ENCODE measurements at places on chromosomes 6 and 20.

- DNase-seq: no peak
These were observed 147.6 kb downstream of the SYNDIG1 start for GRCh38 chr20:24617080-24617432.

DNA sequence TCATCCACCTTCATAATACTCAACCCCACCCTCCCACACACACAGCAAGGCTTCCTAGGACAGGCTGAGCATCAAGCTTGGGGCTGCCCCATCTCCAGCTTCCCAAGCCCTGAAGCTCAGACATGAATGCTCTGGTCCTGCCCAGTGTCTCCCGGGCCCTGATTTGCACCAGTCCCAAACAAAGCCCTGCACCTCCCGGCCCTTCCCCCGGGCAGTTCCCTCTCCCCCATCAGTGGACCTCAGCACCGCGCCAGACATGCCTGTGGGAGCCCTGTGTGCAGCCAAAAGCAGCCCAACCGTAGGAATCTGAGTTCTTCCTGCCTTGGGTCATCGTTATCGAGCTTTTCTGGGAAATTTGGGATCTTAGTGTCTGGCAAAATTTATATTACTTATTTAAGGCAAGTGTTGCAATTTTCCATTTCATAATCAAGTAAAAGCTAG is 63.5 kb downstream of the THBS2 start:
- DNase-seq: no peak

- no peak for DNase-seq
These were observed 94.8 kb upstream of the OPRM1 start for GRCh38 chr6:153944201-153944600.

- DNase-seq: no peak
These were observed 7.6 kb upstream of the CCN2 start for GRCh38 chr6:131958542-131959470.

DNA sequence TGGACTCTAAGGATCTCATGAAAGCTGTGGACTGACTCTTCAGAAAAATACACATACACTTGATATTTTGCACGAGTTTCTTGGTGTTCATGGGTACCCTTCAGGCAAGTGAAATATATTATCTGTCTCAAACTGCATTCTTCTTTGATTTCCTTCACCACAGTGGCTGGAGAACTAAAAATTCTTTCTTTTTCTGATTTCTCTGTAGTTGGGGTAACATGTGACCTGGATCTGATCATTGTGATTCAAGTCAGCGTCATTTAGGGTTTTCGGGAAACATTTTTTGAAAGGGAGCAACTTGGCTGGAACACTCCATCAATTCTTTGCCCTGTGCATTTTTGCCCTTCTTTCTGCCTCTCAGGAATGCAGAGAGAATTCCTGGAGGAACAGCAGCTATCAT is 205.8 kb downstream of the OR2B2 start:
- no peak for DNase-seq

DNA sequence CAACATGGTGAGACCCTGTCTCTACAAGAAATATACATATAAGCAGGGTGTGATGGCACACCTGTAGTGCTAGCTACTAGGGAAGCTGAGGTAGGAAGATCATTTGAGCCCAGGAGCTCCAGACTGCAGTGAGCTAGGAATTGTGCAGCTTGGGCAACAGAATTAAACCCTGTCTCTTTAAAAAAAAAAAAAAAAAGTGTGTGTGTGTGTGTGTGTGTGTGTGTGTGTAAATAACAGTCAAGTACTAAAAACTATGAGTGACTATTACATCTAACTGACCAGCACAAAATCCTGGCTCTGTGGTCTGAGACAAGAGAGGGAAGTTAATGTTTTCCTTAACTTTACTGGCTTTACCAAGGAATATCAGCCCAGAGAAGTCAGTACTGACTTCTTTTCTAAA is 32.8 kb downstream of the REPS1 start:
- DNase-seq: no peak

- no peak for DNase-seq
These were observed 98.1 kb downstream of the FARS2 start for GRCh38 chr6:5359417-5359816.

DNA sequence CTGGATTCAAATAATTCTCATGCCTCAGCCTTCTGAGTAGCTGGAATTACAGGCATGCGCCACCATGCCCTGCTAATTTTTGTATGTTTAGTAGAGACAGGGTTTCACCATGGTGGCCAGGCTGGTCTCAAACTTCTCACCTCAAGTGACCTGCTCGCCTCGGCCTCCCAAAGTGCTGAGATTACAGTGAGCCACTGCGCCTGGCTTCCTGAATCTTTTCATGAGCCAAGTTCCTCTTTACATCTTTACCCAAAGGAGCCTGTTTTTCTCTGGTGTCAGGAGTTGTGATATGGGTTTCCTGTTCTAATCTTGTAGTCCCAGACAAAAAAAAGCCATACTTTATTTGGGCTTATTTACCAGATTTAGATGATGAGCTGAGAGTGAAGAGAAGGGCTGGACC is 34.4 kb downstream of the PCNA start:
- DNase-seq: no peak

DNA sequence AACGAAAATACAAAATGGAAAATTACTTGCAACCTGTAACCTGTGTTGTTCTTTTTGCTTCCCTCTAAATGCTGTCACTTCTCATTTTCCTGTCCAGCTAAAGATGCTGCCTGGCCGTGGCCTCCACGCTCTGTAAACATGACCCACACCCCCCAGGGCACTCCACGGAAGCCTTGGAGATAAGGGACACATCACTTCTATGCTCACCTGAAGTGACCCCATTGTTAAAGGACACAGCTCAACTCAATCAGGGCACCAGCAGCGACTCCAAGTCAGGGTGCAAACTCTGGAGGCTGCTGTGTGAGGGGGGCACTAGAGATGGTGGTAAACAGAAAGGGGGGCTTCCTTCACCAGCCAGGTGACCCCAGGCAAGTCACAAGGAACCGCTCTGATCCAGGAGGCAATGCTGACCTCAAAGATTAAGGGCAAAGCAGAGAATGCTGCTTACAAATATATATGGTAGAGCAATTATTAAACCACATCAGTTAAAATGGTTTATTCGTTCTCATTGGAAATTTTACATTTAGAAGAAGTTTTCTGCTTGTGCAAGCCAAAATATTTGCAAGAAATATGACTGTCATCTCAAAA is 13.2 kb downstream of the DIDO1 start:
- DNase-seq: no peak

DNA sequence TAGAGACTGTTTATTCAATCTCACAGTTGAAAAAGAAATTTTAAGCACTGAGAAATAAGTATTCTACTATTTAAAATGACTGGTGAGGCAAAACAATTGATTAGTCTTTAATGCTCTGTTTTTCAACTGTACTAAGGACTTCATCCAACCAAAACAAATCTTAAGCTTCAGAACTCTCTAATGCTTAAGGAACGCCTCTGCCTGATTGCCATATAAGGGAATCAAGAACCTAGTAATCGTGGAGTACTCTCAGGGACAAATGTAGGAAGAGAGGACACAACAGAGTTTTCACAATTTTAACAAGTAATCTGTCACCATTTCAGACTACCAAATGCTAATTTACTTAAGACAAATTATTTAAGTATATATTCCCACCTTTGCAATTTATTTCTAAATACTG is 16.1 kb downstream of the FBXO30 start:
- DNase-seq: no peak

- DNase-seq: no peak
These were observed 30.5 kb upstream of the MDFI start for GRCh38 chr6:41607736-41608135.

DNA sequence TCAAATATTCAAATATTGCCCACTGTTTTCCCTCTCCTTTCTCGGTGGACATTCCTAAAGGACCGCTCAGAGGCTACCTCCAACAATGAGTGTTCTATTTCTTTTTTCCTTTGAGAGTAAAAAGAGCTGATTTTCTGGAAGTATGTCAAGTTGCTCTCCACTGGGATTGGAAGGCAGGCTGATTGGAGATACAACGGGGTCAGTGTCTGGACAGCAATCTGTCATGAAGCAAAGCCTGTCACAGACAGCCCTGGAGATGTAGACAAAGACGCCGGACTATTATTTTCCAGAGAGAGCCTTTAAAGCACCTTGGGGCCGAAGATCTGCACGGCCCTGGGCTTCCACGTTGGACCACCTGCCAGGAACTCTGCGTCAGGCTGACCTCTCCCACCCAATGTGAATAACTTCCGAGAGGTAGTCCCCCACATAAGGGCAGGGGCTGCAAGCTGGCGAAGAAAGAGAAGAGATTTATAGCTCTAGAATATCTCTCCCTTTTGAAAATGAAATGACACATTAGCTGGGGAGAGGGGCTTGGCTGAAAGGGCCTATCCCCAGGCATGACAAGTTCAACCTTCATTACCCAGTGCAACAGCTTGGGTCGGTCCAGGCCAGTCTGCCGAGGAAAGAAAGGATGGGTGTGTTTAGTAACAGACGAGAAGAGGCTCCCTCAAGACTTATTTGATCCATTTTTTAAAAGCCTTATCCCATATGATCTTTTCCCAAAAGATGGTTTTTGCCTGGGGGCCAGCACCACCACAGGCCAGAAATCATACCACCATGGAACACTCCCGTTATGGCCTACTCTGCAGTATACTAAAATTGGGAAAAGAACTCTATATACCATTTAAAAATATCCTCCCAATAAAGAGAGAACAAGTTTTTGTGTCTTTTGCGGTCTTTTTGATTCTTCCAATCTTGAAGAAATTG is 131.1 kb downstream of the OLIG3 start:
- no peak for DNase-seq

DNA sequence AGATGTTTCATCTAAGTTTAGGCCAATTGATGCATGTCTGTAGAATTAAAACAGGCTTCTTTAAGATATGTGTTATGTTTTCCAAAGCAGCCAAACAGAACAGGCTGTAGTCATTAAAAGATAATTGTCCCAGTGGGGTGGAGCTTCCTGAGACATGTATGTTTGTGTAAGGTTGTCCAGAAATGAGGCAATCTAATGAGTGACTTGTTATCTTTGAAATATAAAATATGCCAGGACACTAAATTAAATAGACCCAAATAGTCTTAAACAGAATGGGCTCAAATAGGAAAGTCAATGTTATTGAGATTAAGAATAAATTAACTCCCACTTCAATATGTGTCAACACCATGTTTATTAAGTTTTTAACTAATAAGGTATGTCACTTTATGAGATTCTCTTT is 204.7 kb upstream of the RNF217 start:
- no peak for DNase-seq

DNA sequence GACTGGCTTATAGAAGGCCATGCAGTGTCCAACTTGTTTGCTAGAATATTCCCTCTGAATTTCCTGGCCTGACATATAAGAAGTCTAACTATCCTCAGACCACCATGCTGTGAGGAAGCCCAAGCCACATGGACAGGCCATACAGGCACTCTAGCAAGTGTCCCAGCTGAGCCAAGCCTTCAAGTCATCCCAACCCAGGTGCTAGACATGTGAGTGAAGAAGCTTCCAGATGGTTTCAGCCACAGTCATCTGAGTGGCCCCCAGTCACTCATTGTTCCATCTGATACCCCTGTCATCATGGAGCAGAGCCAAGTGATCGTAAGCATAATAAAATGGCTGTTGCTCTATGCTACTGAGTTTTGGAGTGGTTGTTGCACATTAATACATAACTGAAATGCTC is 46.0 kb upstream of the INSM1 start:
- DNase-seq: no peak

GRCh38 chr6:170076466-170077165 is 214.3 kb downstream of the DLL1 start:
- no peak for DNase-seq

- no peak for DNase-seq
These were observed 858 bp downstream of the FAM83D start for GRCh38 chr20:38926934-38927616.

- DNase-seq: no peak
These were observed 17.3 kb downstream of the DNPH1 start for GRCh38 chr6:43211955-43212354.
